Coronary artery (tissue), 2 donors: ENCODE measurements at places on chromosomes 16 and 17.

DNA sequence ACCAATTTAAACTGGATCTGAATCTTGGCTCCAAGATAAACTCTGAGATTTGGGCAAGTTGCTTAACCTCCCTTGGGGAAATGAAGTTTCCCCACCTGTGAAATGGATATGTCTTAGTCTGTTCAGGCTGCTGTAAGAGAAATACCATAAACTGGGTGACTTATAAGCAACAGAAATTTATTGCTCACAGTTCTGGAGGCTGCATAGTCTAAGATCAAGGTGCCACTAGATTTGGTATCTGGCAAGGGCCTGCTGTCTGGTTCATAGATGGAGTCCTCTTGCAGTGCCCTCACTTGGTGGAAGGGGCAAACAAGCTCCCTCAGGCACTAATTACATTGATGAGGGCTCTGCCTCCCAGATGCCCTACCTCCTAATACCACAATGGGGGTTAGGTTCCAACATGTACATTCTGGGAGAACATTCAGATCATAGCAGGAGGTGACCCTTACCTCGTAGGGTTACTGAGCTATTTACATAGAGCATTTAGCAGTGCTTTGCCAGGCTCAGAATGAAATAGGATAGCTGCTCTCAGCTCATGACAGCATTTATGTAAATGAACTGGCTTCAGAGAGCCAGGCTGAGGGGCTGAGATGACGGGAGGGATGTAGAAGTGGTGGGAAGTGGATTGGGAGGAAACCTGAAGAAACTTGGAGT is 83.9 kb downstream of the SPECC1 start:
- DNase-seq: no peak

GRCh38 chr16:60815033-60815432 is 1221.2 kb downstream of the CDH8 start:
- no peak for DNase-seq

DNA sequence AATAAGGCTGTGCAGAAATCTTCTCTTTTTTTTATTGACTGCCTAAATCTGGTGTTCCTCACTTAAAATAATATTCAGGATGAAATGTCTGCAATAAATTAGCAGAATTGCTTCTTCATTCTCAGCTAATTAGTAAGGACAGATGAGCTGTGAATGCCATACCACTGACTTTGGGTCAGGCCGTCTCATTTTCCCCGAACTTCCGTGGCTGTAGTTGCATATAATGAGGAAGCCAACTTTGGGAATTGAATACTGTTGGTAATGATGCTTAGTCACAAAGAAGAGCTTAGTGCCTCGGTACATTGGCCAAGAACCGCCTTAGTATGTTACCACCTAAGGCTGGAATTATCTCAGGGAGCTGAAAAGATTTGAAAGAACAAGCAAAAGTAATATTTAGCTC is 47.6 kb downstream of the NUP93 start:
- DNase-seq: no peak

DNA sequence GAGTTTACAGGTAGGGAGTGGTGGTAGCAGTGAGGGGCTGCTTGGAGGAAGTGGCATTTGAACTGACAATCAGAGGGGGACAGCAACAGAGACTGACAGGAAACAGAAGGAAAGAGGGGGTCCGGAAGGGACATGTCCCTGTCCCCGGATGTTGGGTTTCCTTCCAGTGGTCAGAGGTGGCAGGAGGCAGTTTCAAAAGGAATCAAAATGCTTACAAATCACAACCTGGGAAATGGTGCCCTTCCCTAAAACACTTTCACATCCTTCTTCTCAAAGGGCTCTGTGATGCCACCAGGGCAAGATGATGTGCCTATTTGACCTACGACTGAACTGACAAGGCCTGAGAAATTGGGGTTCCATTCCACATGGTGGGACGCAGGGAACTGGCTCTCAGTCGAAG is 19.7 kb downstream of the ADGRG1 start:
- DNase-seq: no peak

DNA sequence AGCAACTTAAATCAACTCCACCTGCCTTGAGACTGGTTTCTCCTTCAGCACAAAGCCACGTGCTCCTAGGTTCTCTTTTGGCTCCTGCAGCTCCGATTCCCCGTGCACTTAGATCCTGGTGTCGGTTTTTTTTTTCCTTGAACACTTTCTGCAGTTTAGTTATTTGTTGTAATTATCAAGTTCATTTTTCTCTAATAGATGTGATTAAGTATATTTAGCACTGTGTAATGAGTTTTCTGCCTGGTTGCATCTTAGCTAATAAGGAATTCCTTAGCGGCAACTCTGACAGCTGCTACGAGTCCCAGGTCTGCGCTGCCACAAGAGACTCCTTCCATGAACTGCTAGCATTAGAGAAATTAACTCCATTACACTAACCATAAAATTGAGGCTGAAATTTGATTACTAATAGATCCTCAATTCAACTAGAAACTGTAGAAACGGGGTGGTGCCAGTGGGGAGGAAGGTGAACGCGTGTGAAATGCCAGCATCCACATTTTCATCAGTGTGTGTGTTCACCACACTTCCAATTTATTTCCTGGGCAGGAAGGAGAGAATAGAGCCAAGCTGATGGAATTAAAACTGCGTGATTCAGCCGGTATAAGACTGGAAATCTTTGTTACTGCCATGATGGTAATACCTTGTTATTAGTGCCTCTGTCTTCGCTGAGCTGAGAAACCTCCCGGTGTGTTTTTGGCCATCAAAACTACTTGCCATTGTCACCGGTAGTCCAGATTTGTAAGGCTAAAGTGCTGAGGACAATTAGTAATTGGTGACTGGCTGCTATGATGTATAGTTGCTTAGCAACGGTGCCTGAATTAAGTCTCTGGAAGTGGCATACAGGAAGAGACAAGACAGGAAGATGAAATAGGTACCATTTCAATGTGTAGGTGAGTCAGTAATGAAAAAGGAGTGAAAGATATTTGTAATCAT is 232.4 kb downstream of the IRX3 start:
- no peak for DNase-seq

DNA sequence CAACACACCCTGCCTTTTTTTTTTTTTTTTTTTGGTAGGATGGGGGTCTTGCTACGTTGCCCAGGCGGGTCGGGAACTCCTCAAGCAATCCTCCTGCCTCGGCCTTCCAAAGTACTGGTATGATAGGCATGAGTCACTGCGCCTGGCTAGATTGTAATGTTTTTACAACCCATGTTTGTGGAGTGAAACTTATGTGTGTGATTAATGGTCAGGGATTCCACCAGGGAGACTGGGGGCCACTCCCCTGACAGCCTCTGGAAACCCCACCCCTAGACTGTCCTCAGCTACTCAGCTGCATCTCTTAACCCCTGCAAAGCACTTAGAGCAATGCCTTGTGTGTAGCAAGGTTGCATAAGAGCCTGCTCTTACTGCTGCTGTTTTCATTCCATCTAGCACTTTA is 220.5 kb downstream of the PARN start:
- peak; percentile 84 for DNase-seq

- DNase-seq: no peak
Observed at GRCh38 chr17:333626-334396, 18.8 kb downstream of the RPH3AL start.

DNA sequence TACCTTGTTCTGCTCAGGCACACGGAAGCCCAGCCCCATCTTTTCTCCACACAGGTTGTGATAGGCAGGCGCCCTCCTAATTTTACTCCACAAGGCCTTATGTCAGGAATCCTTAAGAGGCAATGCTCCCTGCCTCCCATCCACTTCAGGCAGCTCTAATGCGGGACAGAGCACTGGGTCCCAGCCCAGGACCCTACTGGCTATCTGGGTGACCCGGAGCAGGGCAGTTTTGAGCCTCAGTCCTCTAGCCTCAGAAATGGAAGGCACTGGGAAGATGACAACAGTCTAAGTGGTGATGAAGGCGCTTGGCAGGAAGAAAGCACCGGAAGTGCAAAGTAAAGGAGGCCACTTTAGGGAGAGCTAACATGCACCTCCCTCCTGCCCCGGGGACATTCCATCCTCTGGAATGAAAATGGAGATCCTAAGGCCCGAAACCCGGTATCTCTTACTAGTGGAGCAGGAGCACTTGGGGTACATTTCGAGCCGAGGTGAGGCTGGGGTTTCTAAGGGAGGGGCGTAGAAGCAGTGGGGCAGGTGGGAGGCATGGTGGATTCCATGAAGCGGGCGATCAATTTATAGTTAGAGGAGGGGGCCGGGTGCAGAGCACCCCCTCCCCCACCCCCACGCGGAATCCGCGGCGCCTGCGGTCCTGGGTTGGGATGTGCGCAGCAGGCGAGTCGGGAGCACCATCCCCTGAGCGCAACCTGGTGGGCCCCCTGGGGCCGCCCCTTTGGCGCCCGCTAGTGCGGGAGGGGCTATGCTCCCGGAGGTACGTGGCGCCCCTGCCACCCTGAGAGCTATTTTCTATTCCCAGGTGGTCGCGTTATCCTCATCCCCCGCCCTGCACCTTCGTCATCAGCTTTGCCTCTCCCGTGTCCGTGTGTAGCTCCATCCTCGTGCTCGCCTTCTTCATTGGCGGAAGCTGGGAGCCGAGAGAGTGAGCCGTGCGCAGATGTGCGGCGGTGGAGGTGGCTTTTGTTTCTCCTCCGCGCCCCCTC is 4.9 kb downstream of the MT1F start:
- no peak for DNase-seq

DNA sequence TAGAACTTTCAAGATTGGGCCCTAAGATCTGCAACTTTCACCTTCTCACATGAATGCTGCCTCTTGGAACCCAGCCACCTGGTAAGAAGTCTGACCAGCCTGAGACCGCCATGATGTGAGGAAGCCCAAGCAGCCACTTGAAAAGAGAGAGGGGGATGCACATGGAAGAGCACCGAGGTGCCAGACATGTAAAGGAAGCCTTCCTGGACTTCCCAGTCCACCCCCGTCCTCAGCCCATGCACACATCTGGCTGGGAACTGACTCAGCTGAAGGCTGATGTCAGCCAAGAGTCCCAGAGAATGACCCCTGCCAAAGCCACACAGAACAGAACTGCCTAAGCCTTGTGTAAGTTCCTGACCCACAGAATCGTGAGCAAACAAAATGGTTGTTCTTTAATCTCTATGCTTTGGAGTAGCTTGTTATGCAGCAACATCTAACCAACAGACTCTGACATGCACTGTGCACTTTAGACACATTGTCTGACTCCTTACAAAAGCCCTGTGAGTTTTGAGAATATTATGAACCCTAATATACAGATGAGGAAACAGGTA is 86.7 kb downstream of the RMI2 start:
- DNase-seq: no peak

GRCh38 chr16:73713251-73713650 is 583.4 kb upstream of the PSMD7 start:
- no peak for DNase-seq

GRCh38 chr17:47621293-47622179 is 28.2 kb upstream of the KPNB1 start:
- no peak for DNase-seq

- DNase-seq: no peak
Observed at GRCh38 chr16:59238246-59238645, 504.1 kb upstream of the GOT2 start.
